ENCODE measurements at places on chromosomes 4 and X. TPM values are rescaled to one million over a fixed set of nuclear protein-coding genes. Genes with fewer than 3 reads are reported as not detected.

The DCHS2 gene
- polyA plus RNA-seq = 4.8 TPM

The PRSS12 gene
- polyA plus RNA-seq = 12.2 TPM

The MND1 gene
- polyA plus RNA-seq = 16.9 TPM

The EDA gene
- 8.5 TPM for polyA plus RNA-seq

The DMRTC1B gene
- 4.5 TPM for polyA plus RNA-seq

The DKK2 gene
- polyA plus RNA-seq = 1.9 TPM

The USP17L17 gene
- polyA plus RNA-seq = not detected

The PNMA5 gene
- 0.31 TPM for polyA plus RNA-seq

The GAGE12J gene
- polyA plus RNA-seq = not detected

The AFM gene
- polyA plus RNA-seq = 16.3 TPM

DNA sequence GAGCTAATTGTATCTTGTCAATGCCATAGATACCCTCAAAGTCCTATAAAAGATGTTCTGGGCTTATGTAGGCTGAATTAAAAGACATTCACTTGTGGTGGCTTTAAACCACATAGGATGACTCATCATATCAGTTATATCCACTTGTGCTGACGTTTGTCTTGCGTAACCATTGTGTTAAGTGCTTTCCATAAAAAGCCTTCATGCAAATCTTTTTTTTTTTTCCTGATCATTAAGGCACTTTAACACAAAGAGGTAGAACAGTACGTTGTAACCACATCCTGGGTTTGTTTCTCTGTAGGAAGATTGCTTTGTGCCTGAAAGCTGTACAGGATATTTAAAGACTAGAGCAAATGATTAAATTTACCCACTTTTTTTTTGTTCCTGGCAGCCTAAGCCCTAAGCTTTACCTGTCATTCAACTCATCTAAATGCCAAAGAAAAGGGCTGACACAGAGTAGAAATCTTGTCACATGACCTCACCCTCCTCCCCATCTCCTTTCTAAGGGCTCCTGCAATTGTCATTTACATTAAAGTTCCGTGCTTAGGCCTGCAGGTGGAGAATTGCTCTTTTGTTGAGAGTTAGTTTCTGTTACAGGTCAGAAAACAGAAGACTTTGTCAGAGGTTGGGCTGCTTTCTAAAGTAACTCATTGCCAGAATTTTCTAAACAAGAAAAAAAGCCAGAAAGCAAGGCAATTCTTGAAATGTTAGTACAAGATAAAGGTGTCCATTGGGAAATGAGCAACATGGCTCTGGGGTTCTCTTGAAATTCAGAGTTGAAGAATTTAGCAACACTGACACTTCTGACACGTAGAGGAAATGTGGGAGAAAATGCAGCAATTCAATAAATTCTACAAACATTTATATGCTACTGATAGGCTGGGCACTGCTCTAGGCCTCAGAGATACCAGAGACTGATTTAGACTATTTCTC lies 555.6 kb downstream of the PPARGC1A start:
- peak; percentile 18 for DNase-seq

GRCh38 chrX:129732857-129733256 lies 5.9 kb upstream of the XPNPEP2 start:
- DNase-seq = no peak

GRCh38 chr4:89305028-89305427 lies 2.6 kb downstream of the GPRIN3 start:
- DNase-seq = no peak

DNA sequence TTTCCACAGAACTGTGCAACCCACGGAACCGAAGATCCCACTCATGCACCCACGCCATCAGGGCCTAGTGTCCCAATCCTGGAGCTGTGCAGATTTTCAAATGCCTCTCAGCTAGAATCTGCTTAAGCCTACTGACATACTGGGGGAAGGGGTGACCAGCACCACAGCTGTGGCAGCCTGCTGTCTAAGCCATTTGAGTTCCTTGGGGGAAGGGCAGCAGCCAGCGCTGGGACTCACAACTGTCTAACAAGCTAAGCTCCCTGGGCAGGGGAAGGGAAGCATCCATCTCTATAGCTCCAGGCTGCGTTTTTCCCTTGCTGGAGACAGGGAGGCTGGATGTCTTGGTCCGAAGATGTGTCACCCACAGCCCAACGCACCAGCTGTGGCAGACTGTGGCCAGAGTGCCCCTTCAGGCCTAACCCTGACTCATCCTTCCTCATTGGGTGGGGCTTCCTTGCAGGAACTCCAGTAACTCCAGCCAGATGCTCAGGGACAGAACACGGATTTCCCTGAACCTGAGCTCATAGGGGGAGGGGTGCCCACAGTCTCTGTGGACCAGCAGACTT lies 194.8 kb downstream of the CHRDL1 start:
- no peak for DNase-seq

- DNase-seq = no peak
Measured at GRCh38 chrX:132821974-132822633, 136.3 kb downstream of the HS6ST2 start.

- no peak for DNase-seq
Measured at GRCh38 chr4:7554905-7555304, 120.2 kb upstream of the PSAPL1 start.

GRCh38 chr4:133921280-133922195 lies 280.1 kb downstream of the PABPC4L start:
- DNase-seq = no peak

DNA sequence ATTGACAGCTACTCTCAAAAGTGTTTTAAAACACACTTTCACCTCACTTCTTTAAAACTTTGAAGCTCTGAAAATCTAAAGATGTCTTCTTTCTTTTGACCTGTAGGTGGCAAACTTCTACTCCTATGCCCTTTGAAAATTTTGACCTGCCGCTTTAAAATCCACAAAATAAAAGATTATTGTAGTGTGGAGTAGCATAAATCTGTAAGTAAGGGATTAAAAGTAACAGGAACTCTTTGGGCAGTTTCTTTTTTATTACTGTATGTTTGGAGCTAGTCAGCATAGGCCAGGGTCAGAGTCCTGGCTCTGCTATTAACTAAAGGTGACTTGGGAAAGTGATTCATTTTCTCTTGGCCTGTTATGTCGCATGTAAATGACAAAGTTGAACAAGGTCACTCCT lies 25.5 kb downstream of the BBS12 start:
- no peak for DNase-seq

DNA sequence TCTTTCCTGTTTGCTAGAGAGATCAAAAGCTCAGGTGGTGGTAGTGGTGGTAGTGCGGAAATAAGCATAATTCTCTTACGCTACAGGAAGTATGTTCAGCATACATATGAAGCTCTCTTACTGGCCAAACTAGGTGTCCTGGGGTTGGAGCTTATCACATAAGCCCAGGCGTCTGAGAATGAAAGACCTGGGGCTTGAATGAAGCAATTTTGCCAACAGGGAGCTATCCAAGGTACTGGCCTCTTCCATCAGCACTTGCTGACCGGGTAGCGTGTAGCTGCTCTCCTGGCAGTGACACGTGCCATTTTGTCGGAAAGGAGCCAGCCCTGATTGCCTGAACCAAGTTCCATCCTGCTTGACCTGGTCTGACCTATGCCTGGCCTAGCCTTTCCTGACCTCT lies 65.9 kb upstream of the HPF1 start:
- DNase-seq = peak; percentile 72

Data from right renal pelvis (tissue), 4 donors.